ENCODE measurements at places on chromosomes 1 and 21.

DNA sequence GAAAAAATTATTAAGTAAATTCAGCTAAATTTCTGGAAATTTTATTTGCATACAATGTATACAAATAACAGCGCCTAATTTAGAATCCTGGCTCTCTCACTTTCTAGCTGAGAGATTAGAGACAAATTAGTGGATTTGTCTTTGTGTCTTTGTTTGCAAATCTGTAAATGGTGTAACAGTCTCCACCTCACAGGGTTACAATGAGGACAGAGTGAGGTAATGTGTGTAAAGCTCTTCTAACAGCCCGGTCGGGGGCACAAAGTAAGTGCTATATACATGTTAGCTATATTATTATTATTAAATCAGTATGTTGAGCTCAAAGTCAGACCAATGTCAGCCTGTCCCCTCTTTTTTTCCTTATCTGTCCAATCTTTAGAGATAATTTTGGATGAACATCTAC lies 5.0 kb upstream of the ADAMTSL4 start:
- DNase-seq = no peak

GRCh38 chr1:115893545-115893944 lies 52.6 kb upstream of the NHLH2 start:
- no peak for DNase-seq

DNA sequence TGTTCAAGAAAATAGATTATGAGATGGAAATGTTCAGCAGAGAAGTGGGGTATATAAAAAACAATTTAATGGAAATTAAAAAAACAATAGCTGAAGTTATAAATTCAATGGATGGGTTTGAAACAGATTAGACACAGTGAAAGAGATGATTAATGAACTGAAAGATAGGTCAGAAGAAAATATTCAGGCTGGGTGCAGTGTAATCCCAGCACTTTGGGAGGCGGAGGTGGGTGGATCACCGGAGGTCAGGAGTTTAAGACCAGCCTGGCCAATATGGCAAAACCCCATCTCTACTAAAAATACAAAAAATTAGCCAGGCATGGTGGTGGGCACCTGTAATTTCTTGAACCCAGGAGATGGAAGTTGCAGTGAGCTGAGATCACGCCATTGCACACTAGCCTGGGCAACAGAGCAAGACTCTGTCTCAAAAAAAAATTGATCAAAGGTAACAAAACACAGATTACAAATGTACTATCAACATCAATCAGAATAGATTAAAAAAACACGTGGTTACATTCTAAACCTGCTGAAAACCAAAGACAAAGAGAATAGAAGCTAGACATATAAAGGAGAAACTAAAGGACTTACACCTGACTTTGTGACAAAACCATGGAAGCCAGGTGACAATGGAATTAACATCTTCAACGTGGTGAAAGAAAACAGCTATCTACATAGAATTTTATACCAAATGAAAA lies 4.8 kb upstream of the SUMO3 start:
- no peak for DNase-seq

- peak; percentile 42 for DNase-seq
These were observed 731 bp downstream of the TRIM11 start for GRCh38 chr1:228405979-228406228.

DNA sequence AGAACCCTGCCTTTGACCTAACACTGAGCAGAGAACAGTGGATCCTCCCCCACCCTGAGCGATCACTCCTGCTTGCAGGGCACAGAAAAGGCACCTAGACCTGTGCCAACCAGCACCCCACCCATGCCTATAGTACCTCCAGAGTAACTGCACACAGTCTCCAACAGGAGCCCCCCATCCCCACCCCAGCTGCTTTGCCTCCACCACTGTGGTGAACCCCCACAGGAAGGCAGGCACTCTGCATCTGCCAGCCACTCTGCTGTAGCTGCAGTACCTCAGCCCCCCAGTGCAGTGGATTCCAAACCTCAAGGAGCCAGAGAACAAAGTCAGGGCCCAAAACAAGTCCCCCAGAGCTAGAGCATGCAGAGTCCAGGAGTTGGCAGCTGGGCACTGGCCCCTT lies 10.7 kb downstream of the SPATC1L start:
- no peak for DNase-seq

- peak; percentile 70 for DNase-seq
These were observed 18.0 kb upstream of the ID3 start for GRCh38 chr1:23577056-23578004.

- peak; percentile 75 for DNase-seq
These were observed 825 bp downstream of the DCAF8 start for GRCh38 chr1:160261556-160261892.

DNA sequence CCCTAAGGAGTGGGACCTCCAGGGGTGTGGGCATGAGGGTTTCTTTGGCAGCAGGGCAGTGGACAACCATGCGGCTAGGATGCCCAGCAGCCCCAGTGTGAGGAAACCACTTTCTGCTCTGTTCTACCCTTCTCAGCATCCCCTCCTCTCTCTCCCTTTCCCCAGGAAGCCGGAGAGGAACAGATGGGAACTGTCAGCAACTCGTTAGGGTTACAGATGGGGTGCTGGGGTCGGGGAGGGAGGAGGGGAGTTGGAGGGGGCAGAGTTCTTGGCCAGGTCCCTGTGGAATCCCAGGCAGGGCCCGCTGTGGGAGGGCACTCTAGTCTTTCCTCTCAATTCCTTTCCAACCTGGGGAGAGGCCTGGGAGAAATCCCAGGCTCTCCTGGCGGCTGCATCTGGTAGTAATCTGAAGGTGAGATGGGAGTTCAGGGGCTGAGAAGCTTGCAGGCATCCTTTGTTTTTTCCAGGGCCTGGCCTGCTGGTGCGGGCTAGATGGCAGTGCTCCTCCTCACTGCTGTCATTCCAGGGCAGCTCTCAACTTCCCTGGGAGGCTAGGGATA lies 93.9 kb upstream of the CSF3R start:
- DNase-seq = no peak

GRCh38 chr1:54640361-54640760 lies 1.2 kb upstream of the MROH7 start:
- DNase-seq = no peak

DNA sequence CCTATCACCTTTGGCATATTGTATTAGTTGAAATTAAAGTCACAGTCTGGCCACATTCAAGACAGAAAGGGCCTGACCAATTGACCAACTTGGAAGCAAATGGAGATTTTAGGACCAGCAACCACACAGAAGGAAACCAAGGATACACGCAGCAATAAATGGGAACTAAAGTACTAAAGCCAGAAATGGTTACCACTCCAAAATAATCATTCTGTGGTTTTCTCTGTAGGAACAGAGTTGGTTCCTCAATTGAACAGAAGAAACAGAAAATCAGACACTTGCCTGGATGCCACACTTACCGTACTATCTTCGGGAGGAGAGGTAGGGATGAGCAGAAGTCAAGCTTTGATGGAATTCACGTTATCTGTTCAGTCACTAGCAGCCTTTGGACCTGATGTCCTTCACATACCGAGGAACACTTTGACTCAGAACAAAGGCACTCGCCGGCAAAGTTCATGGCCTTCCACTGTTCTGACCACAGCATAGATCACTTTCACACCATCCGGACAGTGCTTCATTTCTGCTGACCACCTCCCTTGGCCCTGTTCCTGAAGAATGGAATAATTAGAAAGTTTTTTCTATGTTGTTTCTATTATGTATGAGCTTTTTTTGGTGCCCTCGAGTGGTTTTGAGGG lies 96.9 kb downstream of the LPAR3 start:
- DNase-seq = no peak

DNA sequence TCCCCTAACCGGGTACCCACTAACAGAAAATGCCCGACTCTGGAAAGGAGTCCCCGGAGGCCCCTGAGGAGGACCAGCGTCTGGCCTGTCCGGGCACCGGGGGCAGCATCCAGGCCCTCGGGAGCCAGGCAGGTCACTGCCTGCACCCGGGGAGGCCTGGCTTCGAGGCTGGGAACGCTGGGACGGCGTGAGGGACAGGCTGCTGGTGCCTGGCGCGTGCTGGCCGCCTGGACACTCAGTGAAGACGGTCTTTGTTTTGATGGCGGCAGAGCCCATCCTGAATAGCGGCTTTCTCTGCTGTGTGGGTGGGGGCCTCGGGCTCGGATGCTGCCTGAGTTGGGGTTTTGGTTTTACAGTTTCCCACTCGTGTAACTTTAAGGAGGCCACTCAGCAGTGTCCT lies 37.6 kb downstream of the PRKCZ start:
- no peak for DNase-seq

DNA sequence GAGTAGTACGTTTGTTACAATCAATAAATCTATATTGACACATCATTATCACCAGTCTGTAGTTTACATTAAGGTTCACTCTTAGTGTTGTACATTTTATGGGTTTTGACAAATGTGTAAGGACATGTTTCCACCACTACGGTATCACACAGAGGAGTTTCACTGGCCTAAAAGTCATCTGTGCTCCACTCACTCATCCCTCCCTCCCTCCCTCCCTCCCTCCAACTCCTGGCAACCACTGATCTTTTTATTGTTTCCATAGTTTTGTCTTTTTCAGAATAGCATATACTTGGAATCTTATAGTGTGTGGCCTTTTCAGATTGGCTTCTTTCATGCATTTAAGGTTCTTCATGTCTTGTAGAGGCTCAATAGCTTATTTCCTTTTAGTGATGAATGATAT lies 44.1 kb upstream of the RHOU start:
- DNase-seq = no peak
